ENCODE measurements at places on chromosomes 4 and X.

GRCh38 chr4:179981161-179981560 is 2262.0 kb upstream of the TENM3 start:
- DNase-seq = no peak

DNA sequence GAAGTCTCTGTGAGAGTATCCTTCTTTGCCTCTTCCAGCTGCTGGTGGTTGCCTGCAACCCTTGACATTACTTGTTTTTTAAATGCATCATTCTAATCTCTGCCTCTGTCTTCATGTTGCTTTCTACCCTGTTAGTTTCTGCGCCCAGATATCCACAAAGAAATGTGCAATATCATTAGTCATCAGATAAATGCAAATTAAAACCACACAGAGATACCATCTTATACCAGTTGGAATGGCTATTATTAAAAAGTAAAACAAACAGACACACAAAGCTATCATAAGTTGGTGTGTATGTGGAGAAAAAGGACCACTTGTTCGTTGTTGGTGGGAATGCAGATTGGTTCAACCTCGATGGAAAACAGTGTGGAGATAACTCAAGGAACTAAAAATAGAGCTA is 517.4 kb downstream of the FAT4 start:
- DNase-seq = no peak

DNA sequence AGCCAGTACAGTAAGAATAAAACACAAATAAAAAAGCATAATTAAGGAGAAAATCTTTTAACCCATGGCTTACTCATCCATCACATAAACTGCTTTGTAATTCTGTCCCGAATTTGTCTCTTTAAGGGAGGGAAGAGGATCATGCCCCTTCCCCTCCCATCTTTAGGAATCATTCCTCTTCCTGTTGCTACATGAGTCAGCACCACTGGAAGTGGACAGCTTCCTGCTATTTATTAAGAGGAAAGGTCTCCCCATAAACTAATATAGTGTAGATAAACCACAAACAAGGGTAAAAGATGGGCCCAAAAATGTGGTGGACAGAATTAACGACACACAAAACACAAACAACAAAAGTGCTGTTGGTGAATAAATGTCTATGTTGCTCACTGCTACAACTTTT is 75.8 kb downstream of the PPP3CA start:
- no peak for DNase-seq

DNA sequence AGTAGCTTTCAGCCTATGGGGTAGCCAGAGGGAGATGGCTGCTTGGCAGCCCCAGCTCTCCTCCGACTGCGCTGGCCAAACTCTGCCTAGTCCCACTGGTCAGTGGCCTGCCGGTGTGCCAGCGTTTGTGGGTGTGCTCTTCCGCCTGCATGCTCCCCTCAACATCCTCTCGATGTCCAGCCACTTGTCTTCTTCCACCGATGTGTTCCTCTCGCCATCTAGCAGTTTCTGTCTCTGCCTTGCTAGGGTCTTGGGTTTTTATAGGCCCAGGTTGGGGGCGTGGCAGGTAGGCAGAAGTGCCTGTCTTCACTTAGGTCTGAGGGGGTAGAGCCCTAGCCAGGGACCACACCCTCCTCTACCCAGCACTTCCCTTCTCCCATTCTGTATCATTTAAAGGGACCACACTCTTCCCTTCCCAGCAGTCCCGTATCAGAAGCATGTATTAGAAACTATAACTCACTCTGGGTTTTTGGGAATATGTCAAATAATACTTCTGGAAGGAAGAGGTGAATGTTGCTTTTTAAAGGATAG is 124.4 kb downstream of the KDM6A start:
- DNase-seq = no peak

DNA sequence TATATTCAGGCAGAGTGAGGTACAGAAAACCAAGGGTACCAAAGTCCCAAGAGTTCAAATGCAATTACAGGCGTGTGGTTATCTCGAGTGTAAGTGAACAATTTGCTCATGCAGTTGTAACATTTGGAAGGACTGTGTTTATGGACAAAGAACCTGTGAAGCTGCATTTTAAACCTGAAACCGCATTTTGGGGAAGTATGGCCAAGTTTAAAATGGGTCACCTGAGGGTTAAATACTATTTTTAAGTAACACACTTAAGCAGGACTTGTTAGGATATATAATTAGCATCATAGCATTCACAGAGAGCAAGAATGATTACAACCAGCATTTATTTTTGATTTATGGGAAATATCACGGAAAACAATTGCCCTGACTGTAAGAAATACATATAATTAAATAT is 79.1 kb upstream of the LCORL start:
- DNase-seq = no peak

DNA sequence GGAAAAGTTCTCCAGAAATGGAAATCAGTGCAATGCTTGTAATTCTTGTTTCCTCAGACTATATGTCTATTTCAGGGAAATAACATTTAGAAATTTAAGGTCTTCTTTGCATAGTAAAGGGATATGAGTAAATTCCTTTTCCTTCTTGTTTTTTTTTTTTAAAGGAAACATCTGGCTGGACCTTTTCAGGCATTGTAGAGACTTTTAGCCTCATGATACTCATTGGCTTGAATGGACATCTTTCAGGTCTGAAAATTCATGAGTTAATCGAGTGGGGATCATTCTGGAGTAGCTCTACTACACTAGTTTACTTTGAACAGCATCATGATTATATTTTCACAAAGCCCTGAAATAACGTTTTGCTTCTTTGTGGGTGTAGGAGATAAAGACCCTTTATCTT is 88.6 kb upstream of the CBLL2 start:
- no peak for DNase-seq
